Activated CD8-positive, alpha-beta T cell treated with anti-CD3 and anti-CD28 coated beads, Interleukin-2, amount 10 ng/mL, durations not matched to agents 7 days and 5 days (primary cell): ENCODE measurements at places on chromosomes 2 and 18. TPM values are rescaled to one million over a fixed set of nuclear protein-coding genes. Genes with fewer than 3 reads are reported as not detected.

- no peak overlapping the region for H3K27ac ChIP-seq
- H3K27me3 ChIP-seq: no peaks in the 10 kb centered on the region
- H3K36me3 ChIP-seq: no peaks in the 10 kb centered on the region
- no peak for DNase-seq
- no peaks in the 10 kb centered on the region for H3K4me1 ChIP-seq
- no peak overlapping the region for H3K4me3 ChIP-seq
Measured at GRCh38 chr2:80293039-80293438, 11.5 kb downstream of the LRRTM1 start.

DNA sequence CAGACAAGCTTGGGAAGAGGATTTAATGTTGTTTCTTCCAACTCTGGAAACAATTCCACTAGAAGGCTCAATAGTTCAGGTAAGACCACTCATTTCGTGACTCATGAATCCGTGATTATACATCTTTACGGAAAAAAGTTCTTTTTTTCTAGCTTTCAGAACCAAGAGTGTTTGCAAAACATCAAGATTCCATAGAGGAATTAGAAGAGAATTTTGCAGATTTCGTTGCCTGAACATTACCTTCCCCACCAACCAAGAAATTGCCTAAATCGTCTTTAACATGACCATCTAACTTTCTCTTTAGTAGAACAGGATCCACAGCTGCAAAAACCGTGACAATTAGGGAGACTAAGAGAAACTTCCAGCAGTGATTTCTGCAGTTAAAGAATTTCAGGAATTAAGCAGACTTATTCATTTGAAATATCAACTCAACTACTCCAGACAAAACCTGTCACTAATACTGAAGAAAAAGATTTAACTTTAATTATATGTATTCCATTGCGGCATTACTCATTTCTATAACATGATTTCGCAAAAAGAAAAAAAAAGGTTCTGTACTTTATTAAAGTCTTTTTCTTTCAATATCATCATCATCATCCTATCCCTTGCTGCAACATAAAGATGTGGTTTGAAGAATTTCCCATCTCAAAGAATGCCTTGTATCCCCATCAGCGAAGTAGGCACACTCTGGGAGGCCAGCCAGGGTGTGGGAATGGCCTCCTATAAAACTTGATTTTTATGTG is 1.9 kb upstream of the NAB1 start:
- H3K27me3 ChIP-seq: peaks cover 10% of the 10 kb centered on the region
- H3K27ac ChIP-seq: no peak overlapping the region
- no peak for DNase-seq
- peaks cover 17% of the 10 kb centered on the region for H3K4me1 ChIP-seq

GRCh38 chr2:147614471-147614870 is 230.4 kb upstream of the ACVR2A start:
- no peak for DNase-seq
- H3K4me1 ChIP-seq: no peaks in the 10 kb centered on the region
- peaks cover 9% of the 10 kb centered on the region for H3K27me3 ChIP-seq
- H3K27ac ChIP-seq: no peak overlapping the region
- H3K36me3 ChIP-seq: no peaks in the 10 kb centered on the region

DNA sequence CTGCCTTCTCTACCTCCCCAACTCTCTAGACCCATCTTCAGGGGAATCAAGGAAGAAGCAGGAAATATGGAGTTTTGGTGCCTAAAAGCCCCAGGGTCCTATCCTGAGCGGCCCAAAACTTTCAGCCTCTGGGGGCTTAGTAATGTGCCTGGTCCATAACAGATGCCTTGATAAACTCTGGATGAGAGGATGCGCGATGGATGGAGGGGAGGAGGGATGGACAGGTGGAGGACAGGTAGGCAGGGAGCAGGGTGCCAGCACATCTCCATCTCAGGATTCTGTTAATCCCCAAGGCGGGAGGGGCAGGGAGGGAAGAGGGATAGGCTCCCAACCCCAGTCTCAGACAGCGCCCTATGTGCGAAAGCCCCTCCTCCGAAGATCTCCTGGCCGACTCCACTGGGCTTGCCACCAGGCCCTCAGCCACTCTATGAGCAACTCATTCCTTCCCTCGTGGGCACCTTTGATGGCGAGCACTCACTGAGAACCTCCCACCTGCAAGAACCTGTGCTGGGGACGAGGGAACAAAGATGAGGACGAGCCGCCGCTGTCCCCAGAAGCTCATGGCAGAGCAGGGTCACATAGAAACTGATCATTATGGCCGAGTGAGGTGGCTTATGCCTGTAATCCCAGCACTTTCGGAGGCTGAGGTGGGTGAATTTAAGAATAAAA is 23.1 kb downstream of the HS1BP3 start:
- H3K4me1 ChIP-seq: no peaks in the 10 kb centered on the region
- DNase-seq: no peak
- no peaks in the 10 kb centered on the region for H3K27me3 ChIP-seq
- H3K27ac ChIP-seq: no peak overlapping the region

DNA sequence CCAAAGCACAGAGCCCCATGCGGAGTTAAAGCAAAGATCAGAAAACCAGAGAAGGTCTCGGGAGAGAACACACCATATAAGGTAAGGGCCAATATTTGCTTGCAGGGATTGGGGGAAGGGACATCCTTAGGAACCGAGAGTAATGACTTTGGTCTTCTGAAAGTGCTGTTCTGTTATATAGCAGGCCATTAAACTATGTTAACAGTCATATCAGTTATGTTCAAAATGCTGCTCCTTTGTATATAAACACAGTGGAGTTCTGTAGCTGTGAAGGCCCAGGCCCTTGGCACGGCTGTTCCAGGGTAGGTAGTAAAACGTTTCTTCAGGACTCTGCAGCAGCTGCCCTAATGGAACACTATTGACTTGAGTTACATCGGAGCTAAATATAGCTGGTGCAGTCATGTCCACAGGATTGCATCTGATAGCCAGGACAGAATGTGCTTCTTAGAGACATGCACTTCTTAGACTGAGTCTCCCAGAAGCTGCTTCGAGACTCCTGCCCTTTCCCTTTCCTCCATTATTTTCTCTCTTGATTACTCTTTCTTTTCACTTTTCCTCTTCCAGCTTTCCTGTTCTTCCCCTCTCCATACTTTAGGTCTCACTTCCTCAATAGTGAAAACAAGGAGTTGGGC is 122.4 kb downstream of the SETBP1 start:
- no peak for DNase-seq
- peaks cover 11% of the 10 kb centered on the region for H3K36me3 ChIP-seq
- H3K4me3 ChIP-seq: no peak overlapping the region

GRCh38 chr2:211228559-211228958 is 672.2 kb downstream of the CPS1 start:
- no peak overlapping the region for H3K27ac ChIP-seq
- no peaks in the 10 kb centered on the region for H3K4me1 ChIP-seq
- H3K36me3 ChIP-seq: no peaks in the 10 kb centered on the region
- H3K4me3 ChIP-seq: no peak overlapping the region

DNA sequence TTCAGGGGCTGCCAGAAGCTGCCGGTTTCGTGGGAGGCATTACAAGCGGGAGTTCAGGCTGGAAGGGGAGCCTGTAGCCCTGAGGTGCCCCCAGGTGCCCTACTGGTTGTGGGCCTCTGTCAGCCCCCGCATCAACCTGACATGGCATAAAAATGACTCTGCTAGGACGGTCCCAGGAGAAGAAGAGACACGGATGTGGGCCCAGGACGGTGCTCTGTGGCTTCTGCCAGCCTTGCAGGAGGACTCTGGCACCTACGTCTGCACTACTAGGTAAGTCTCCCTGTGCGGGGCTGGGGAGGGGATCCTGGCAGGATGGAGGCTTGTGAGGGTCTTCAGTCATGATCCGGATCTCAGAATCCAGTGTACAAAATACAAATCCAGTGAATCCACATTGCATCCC is 17.8 kb downstream of the IL1R2 start:
- H3K27ac ChIP-seq: no peak overlapping the region
- DNase-seq: no peak
- H3K4me3 ChIP-seq: no peak overlapping the region
- H3K27me3 ChIP-seq: peaks cover 2% of the 10 kb centered on the region

GRCh38 chr2:128399690-128400291 is 81.1 kb upstream of the HS6ST1 start:
- no peak for DNase-seq
- no peak overlapping the region for H3K27ac ChIP-seq
- peaks cover 34% of the 10 kb centered on the region for H3K27me3 ChIP-seq
- no peak overlapping the region for H3K4me3 ChIP-seq
- H3K36me3 ChIP-seq: no peaks in the 10 kb centered on the region
- H3K4me1 ChIP-seq: no peaks in the 10 kb centered on the region

DNA sequence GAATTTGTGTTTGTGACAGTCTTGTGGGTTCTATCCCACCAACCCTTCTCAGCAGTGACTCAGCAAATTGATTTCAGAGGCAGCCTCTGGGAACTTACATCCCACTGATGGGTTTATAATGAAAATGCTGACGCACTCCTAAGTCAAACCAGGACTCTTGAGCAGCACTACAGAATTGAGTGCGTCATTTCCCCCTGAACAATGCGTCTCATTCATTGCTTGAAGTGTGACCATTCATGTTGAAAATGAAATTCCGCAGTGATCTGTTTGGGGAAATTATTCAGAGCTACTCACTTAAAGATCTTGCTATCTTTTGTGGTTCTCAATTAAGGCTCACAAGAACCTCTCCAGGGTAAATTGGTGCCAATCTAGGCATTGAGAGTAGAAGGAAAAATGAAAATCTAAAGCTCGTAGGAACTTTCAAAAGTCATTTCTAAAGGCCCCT is 417.7 kb upstream of the SLC14A2 start:
- no peaks in the 10 kb centered on the region for H3K4me1 ChIP-seq
- H3K4me3 ChIP-seq: no peak overlapping the region
- peaks cover 3% of the 10 kb centered on the region for H3K27me3 ChIP-seq
- H3K36me3 ChIP-seq: no peaks in the 10 kb centered on the region
- DNase-seq: no peak
- H3K27ac ChIP-seq: no peak overlapping the region

DNA sequence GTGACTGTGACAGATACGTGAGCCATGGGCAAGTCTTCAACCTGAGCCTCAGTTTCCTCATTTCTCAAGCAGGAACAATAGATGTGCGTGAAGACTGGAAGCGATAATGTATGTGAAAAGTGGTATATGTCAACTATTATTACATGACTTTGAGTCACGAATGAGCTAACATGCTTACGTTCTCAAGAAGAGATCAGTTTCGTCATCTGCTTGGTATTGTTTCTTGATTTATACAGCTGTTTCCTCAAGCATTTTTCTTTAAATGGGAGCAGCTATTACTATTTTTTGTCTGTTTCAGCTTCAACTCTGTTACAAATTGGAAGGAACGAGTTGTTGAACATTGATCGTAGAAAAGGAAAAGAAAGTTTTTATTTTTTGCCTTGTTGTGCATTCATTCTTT is 48.5 kb upstream of the THOC1 start:
- no peaks in the 10 kb centered on the region for H3K4me1 ChIP-seq
- H3K36me3 ChIP-seq: no peaks in the 10 kb centered on the region

GRCh38 chr2:3959372-3959771 is 256.0 kb downstream of the DCDC2C start:
- H3K4me1 ChIP-seq: no peaks in the 10 kb centered on the region

DNA sequence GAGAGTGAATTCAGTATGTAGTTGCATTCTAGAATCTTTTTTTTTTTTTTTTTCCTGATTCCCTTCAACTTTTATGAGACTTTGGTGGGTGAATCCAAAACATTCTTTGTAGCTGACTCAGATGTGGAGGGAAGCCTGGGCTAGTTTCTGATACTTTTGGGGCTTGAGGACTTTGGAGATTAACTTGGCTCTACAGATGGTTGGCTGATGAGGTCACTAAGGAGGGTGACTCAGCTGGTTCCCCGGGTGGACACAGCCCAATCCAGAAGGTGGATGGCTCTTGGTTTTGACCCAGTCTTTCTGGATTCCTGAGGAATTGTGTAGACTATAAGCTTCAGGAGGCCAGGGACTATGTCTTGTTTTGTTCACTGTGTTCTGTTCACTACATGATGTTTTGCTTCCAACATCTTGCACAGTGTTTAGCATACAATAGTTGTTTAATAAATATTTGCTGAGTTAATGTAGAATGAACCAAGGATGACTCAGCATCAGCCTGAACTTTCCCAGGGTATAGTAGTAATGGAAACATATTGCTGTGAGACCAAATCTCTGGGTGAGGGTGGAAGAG is 30.5 kb downstream of the LAMA3 start:
- H3K4me3 ChIP-seq: no peak overlapping the region
- H3K36me3 ChIP-seq: no peaks in the 10 kb centered on the region
- peaks cover 35% of the 10 kb centered on the region for H3K27me3 ChIP-seq
- peak; percentile 12 for DNase-seq

- no peak for DNase-seq
- H3K27me3 ChIP-seq: no peaks in the 10 kb centered on the region
- H3K4me1 ChIP-seq: peaks cover 39% of the 10 kb centered on the region
- no peaks in the 10 kb centered on the region for H3K36me3 ChIP-seq
Measured at GRCh38 chr2:238284802-238285515, 3.5 kb downstream of the PER2 start.

DNA sequence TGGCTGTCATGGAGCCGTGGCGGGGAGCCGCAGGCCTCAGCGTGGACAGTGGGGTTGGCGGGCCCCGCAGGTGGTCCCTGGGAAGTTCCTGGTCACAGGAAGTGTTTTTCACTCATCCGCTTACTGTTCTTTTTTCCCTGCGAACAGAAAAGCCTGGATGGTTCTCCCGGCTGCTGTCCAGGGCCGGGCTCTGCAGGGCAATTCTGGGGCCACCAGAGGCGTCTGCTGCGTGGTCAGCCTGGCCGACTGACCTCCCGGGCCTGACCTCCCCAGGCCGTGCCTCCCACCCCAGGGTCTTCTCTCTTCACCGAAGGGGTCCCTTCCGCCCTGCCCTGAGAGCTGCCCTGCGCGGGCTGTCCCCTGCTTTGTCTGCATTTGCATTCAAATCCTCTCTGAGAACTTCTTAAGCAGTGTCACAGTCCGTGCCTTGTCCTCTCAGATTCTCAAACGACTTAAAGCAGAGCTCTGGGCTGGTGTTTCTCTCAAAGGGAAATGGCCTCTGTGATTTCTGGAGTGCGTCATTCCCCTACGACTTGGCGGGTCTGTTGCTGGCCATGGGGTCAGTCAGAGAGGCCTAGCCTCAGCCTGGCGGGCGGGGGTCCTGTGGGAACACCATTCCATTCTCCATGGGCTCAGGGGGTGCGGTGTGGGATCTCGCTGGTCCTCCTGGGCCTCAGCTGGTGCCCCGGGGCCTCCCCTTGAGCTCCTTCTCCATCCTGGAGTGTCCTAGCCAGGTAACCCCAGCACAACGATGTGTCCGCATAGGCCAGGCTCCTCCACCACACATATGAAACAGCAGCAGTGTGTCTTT is 38.3 kb downstream of the KLHL29 start:
- no peaks in the 10 kb centered on the region for H3K4me1 ChIP-seq
- no peak overlapping the region for H3K4me3 ChIP-seq
- DNase-seq: no peak
- H3K36me3 ChIP-seq: no peaks in the 10 kb centered on the region
- no peak overlapping the region for H3K27ac ChIP-seq

GRCh38 chr2:44930274-44931197 is 11.0 kb upstream of the SIX3 start:
- H3K4me3 ChIP-seq: peak overlapping the region; percentile 31
- peak overlapping the region; percentile 39 for H3K27ac ChIP-seq
- H3K27me3 ChIP-seq: peaks cover 77% of the 10 kb centered on the region
- peaks cover 7% of the 10 kb centered on the region for H3K36me3 ChIP-seq

The CACNB4 gene
- 0.47 TPM for total RNA-seq

The UGT1A4 gene
- not detected for total RNA-seq

The KATNAL2 gene
- 0.76 TPM for total RNA-seq

The CCL20 gene
- total RNA-seq: not detected

The CFAP221 gene
- total RNA-seq: not detected

The MERTK gene
- 0.10 TPM for total RNA-seq

The MYOM1 gene
- total RNA-seq: 1.3 TPM

The UCN gene
- 2.2 TPM for total RNA-seq

The C2orf66 gene
- total RNA-seq: 0.32 TPM

The HOXD4 gene
- not detected for total RNA-seq

The NT5C1B gene
- total RNA-seq: not detected

The AMER3 gene
- not detected for total RNA-seq
